ENCODE measurements at places on chromosomes 1 and 21.

DNA sequence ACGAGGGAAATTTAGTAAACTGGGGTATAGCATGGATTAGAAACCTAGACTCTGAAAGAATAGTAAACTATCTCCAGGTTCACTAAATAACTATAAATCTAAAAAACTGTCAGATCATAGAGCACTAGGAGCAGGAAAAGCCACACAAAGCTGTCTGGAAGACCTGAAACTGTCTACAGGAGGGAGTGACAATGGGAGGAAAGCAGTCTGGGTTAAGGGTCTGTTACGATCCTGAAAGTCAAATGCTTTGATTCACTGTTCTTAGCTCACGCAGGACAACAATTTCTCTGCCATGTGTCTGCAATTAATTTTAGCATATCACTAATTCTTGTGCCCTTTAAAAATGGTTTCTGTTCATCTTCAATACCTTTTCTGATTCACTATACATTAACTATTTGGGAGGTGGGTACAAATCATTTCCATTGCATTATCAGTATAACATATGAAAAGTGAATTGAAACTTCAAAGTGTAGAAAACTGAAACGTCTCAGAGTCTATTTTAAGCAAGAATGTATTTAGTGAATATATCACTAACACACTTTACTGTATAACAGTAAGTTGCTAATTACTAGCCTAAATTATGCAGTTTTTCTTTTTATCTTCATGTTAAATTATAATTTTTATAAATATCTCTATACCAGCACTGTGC lies 18.4 kb downstream of the CEP170 start:
- no peak for DNase-seq

- no peak for DNase-seq
These were observed 3.5 kb downstream of the TNFRSF1B start for GRCh38 chr1:12170263-12170671.

GRCh38 chr1:18883636-18884418 lies 18.5 kb downstream of the ALDH4A1 start:
- peak; percentile 76 for DNase-seq

- DNase-seq, result no peak
These were observed 49.6 kb upstream of the IRF2BP2 start for GRCh38 chr1:234659538-234659937.

Data from ureter (tissue), 1 donor.